Activated CD4-positive, alpha-beta T cell treated with anti-CD3 and anti-CD28 coated beads for 36 hours (primary cell): ENCODE measurements at places on chromosomes 13 and 19.
A peak's percentile ranks its signal among the peaks of the same experiment; 100 is the strongest.

DNA sequence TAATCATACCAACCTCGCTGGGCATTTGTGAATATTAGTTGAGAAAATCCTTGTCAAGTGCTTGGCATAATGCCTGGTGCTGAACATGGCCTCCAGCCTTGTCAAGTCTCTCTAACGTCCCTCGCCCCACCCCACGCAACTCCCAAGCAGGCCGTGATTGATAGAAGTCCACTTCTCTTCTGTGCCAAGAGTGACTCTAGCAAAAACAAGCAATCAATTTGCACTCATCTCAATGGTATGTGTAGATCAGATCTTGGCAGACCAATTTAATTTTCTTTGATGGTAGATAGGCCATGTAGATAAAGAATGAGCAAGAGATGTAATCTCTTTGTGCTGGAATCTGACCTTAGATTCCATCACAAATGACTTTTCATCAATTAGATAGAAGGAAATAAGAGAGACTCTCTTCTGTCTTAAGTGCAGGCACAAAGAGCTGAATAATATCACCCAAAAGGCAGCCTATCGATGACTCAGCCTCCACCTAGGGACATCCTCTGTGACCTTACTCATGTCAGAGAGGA is 31.0 kb upstream of the KATNAL1 start:
- DNase-seq, result no peak

DNA sequence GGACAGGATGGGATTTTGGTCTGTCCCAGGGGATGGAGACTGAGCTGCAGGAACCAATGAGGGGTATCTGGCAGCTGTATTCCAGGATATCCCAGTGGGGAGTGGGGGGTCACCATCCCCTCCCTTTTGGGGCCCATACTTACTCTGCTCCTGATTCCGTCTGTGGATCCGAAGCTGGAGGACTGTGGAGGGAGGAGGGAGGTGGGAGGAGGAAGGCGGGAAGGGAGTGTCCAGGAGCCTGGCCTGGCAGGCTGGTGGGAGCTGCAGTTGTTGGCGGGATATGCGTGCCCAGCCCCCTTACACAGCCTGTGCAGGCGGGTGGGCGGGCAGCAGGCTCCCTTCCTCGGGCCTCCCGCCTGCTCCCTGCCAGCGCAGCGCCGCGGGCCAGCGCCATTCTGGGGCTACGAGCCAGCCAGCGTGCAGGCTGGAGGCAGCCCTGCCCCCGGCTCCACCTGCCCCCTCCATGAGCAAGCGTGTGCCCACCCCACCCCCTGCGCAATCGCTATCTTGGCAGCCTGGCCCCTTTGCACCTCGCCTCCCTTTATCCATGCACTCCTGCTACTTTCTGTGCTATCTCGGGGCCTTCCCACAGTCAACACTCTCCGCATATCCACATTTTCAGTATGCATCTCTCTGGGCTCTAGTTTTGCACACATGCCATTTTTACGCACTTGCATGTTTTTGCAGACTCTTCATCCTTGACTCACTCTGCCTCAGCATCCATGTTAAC is 2.8 kb downstream of the MAMSTR start:
- no peak for DNase-seq

- DNase-seq, result no peak
Measured at GRCh38 chr13:98475522-98475921, 101.4 kb downstream of the STK24 start.

GRCh38 chr19:3653081-3653795 is 26.6 kb upstream of the CACTIN start:
- DNase-seq, result no peak

- DNase-seq, result no peak
Measured at GRCh38 chr13:33744589-33745369, 73.2 kb upstream of the RFC3 start.

GRCh38 chr13:62357887-62358645 is 942.4 kb upstream of the PCDH20 start:
- DNase-seq, result no peak

GRCh38 chr13:114056205-114057013 is 76.0 kb downstream of the RASA3 start:
- no peak for DNase-seq

DNA sequence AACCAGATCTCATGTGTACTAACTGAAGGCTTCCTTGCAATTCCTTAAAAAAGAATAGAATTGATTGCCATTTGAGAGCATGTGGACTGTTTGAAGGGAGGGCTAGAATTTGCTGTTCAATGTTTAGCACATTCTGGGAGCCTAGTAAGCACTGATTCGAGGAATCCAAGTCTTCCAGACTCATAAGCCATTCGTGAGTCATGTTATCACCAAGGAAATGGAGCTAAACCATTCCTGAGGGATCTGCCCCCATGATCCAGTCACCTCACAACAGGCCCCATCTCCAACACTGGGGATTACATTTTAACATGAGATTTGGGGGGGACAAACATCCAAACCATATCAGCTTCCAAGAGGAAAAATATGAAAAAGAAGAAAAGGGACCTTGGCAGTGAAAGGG is 276.4 kb downstream of the KCNRG start:
- no peak for DNase-seq

DNA sequence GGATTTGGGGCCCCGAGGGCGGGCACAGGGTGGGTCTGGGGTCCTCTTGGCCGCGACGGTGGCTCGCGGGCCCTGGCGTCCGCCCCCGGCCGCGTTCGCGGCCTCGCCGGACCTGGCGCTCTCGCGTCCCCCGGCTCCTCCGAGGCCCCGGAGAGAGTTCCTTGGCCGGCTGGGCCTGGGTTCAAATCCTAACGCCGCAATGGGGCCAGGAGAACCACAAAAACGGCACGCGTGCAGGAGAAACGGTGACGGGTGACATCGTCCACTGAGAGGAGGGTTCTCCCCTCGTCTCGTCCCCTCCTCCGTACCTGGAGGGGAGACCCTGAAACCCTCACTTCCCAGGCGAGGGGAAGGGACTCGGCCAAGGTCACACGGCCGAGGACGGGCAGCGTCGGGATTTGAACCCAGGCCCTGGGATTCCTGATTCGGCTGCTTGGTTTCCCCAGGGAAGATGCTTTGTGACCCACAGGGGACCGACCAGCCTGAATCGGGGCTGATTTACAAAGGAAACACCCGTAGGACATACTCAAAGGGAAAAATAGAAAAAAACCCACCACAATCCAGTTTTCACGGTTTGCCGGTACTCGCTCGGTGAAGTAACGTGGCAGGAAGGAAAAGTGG is 624 bp downstream of the SAFB start:
- DNase-seq, result peak; percentile 43

DNA sequence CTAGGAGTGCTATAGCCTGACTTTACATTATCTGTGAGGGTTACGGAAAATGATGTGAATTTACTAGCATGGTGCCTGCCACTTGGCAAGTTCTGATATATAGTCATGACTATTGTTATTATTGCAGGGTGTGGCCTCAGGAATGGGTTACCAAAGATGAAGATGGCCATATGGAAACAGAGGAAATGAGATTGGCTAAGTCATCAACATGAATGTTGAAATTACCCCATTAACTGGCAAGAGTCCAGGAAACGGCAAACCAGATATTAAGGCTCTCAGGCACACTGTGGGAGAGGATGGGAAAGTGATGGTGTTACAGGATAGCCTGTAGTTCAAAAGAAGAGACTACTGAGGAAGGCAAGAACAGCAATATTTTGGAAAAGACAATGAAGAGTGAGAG is 183.3 kb downstream of the KCNRG start:
- DNase-seq, result no peak

GRCh38 chr13:40453351-40454021 is 213.0 kb downstream of the FOXO1 start:
- DNase-seq, result peak; percentile 16

DNA sequence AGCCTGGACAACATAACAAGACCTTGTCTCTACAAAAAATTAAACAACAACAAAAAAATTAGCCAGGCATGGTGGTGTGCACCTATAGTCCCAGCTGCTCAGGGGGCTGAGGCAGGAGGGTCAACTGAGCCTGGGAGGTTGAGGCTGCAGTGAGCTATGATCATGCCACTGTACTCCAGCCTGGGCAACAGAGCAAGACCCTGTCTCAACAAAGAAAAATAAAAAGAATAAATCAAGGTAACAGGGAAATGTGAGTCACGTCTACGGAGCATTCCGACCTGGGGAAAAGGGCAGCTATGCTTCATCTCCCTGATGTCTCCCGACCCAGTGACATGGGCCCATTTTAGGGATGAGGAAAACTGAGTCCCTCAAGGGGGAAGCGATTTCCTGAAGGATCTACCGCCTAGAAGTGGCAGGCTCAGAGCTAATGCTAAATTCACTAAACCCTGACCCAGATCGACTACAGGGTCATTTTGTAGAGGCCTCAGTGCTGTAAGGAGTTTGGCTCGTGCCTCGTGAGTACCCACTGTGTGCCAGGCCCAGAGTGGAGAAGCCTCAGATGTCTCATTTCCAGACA is 19.5 kb downstream of the PTPRS start:
- DNase-seq, result no peak
